ENCODE measurements at places on chromosomes 16 and 17.

DNA sequence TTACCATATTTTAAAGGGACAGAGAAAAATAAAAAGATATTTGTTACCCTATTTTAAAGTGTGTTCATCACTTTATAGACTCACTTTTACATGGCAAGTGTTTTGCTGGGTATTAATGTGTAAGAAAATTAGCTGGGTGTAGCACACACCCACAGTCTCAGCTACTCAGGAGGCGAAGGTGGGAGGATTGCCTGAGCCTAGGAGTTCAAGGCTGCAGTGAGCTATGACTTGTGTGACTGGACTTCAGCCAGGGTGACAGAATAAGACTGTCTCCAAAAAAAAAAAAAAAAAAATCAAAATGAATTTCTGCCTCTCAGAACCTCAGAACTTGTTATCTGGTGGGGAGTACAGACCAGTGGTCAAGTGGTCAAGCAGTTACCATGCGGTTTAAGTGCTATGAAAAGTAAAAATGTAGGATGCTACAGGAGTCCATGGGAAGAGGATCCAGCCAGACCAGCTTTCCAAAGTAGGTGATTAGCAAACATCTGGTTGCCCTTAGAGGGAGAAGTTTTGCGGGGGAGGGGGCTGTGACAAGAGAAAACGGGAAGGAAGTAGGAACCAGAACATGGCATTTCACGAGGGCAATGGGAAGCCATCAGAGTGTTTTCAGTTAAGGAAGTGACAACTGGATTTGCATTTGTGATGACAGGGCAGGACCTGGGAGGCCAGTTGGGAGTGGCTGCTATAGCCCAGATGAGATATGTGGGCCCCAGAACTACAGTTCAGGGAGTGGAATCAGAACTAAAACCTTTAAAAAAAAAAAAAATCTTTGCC lies 13.9 kb downstream of the CNEP1R1 start:
- DNase-seq = no peak

GRCh38 chr16:85046472-85046916 lies 18.9 kb downstream of the KIAA0513 start:
- DNase-seq = no peak

DNA sequence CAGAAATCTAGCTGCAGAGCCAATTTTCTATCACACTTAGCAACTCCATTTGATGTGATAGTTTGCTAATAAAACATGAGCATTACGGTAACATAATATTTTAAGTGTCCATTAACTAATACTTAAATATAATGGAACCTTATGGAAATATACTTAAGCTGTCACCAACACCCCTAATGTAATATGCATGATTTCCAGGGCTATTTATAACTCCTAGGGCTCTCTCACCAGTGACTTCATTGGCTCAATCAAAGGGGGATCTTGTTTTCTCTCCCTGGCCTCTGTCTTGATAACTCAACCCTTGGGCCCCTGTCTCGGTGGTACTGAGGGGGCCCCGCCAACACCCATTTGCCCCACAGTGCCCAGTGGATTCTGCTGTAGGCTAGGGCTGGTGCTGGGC lies 170.4 kb downstream of the SALL1 start:
- DNase-seq = no peak

GRCh38 chr16:63223851-63224250 lies 1187.6 kb upstream of the CDH8 start:
- no peak for DNase-seq

DNA sequence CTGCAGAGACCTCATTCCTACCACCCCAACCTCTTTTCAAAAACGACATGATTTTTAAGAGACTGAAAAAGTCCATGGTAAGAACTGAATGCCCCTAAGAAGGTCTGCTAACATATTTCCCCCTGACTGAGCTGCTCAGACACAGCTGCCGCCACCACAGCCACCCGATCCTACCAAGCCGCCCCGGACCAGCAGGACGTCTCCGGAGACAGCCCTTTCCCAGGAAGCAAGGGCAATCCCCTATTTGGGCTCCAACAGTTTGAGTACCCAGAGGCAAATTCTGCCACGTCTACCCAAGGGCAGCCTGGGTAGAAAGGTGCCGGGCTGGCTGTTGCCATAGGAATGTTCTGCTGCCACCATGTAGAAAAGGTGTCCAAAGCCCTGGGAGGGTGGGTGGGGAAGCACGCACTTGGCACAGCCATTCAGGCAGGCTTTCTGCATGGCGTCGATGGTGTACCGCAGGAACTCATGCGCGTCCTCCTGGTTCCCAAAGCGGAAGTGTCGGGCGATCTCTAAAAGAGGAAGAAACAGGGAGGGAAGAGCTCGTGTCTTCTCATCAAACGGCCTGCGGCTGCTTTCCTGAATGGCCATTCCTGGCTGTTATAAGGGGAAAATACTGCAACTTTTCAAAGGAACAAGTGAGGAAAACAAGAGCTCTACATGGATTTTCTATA lies 13.6 kb downstream of the USP36 start:
- no peak for DNase-seq

GRCh38 chr17:2701161-2701995 lies 10.2 kb downstream of the CLUH start:
- no peak for DNase-seq

GRCh38 chr16:82585675-82586074 lies 41.1 kb upstream of the CDH13 start:
- no peak for DNase-seq

DNA sequence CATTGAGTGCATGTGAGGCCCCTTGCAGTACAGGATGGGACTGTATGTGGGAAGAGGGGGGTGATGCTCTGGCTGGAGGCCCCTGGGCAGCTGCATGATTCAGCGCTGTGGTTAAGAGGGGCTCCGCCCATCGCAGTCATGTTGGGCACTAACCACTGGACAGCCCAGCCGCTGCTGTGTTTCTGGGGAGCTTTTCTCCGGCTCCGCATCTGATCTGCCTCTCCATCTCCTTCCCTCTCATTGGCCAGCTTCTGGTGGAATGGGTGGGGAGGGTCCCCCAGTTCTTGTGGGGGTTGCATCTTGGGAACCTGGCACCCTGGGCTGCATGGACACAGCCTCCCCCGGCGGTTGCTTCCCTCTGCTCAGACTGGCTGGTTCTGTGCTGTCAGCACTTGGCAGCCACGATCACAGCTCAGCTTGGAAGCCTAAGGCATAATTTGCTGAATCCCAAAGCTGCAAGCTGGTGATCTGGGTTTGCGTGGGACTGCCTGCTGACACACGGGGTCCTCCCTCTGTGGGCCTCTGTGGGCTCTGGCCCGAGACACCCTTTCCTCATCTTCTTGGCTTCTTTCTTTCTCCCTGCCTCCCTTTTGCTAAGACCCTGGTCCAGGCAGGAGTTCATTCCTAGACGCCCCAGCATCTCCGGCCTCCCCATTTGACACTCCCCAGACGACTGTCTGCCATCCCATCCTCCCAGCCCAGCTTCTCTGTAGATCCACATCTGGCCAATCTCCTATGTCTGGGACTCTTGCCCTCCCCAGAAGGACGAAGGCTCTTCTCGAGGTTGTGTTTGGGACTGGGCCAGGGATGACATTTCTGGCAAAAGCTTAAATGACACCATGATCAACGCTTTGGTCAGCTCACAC lies 168.3 kb downstream of the SEC14L1 start:
- DNase-seq = no peak

- peak; percentile 57 for DNase-seq
Measured at GRCh38 chr16:23678430-23679273, at the start of gene PLK1. Gene PLK1, plus strand, starts transcription at chr16:23678889. Its CDS starts 44 bp downstream, at chr16:23678933.

DNA sequence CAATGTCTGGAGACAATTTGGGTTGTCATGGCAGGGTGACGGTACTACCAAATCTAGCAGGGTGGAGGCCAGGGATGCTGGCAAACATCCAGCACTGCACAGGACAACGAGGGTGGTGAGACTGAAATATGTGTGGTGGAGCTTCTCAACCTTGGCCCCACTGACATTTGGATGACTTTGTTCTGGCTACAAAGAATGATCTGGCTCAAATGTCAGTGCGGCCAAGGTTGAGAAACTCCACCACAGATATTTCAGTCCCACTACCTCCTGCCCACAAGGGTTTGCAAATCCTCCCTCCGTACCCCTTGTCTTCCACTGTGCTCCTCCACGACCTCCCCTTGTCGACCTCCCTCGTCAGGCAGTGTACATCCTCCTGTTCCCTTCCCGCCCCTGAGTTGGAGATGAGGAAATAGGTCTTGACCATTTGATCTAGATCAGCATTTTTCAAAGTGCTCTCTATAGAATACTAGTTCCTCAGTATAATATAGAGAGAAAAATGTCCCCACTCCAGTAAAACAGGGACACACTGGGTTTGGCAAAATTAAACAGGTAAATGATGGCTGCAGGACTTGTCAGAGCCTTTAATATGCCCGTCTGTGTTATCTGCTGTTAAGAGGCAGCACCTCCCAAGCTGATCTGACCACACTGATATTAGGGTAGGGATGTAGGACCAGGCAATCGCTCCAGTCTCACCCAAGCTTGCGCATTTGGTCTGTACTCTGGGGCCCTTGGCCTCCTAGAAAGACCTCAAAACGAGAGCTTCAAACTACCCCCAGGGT lies 6.8 kb downstream of the OSGIN1 start:
- DNase-seq = no peak

GRCh38 chr17:1053661-1054360 lies 56.9 kb downstream of the TIMM22 start:
- no peak for DNase-seq

- DNase-seq = peak; percentile 73
Measured at GRCh38 chr16:27406511-27407128, 4.6 kb downstream of the IL21R start.

DNA sequence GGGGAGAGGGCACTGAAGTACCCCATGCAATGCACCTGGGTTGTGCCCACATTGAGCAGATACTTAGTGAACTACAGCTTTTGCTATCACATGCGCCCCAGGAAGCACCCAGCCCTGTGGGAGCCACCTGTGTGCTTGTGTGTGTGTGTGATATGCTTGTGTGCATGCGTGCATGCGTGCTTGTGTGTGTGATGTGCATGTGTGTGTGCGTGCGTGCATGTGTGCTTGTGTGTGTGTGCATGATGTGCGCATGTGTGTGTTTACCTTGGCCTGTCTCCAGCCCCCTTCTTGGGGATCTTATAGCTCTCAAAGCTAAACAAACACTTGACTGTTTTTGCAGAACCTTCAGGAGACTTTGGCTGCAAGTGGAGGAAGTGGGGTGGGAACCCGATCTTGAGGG lies 841 bp downstream of the C16orf89 start:
- DNase-seq = no peak

DNA sequence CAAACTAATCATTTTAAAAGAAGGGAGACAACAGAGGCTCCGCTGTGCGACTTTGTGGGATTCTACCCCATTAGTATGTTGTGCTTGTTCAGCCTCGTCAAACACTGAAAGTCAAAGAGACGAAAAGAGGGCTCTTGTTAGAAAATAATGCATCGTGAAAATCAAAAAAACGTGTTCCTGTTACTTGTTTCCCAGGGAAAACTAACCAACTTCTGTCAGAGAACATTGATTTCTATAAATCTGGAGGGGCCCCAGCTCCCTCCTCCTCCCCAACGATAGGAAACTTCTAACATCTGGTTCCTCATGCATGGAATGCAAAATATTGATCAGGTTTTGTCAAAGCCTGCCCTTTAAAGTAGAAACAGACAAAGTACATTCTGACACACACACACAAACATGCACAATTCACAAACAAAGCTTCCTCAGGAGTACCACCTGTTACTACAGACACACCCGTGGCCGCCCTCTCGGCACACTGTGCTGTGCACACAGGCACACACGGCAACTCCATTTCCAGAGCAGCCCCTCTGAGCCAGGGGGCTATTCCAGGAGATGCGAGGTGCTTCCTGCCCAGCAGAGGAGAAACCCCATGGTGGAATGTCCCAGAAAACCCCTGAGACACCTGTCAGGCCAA lies 151.3 kb downstream of the ZFHX3 start:
- no peak for DNase-seq

- DNase-seq = no peak
Measured at GRCh38 chr17:55394357-55395021, 27.1 kb downstream of the MMD start.

GRCh38 chr17:4833941-4834680 lies 971 bp downstream of the MINK1 start:
- DNase-seq = no peak

Data from stimulated activated effector memory CD8-positive, alpha-beta T cell treated with anti-CD3 and anti-CD28 coated beads, Interleukin-12 subunit alpha, Interleukin-12 subunit beta, amount 100 ng/mL, for 72 hours (primary cell).